NCI-H1930 (cell line): ENCODE measurements at places on chromosomes 6 and 20.

DNA sequence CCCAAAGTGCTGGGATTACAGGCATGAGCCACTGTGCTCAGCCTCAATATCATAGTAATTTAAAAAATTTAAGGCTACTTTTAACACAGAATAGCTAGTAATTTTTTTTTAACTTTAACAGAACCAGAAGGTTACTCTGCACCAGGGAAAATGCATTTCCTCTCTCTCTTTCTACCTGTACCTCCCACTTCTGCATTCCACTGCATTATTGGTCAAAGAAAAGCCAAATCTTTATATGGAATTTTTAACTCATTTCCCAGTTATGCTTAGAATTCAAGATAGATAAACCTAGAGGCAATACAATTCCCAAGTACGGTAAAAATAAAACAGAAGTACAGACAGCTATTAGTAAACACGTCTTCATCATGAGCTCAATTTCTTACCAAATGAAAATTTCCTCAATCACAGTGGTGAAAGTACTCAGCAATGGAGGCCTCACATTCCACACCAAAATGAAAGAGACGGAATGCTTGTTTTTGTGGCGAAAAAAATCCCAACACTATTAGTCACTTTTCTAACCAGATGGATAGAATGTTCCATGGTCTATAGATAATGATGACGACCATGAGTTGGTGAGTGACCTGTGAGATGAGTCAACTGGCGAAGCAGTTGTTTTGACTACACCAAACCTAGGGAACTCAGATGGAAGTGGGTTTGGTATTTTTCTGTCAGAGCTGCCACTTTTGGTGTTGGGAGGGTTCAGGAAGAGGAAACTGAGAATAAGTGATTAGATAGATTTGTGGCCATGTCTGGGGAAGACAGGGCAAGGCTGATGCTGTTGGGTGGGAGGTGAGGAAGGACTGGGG is 104.7 kb upstream of the SGK1 start:
- DNase-seq = no peak

- no peak for DNase-seq
These were observed 78.1 kb upstream of the TRAF3IP2 start for GRCh38 chr6:111683749-111684267.

DNA sequence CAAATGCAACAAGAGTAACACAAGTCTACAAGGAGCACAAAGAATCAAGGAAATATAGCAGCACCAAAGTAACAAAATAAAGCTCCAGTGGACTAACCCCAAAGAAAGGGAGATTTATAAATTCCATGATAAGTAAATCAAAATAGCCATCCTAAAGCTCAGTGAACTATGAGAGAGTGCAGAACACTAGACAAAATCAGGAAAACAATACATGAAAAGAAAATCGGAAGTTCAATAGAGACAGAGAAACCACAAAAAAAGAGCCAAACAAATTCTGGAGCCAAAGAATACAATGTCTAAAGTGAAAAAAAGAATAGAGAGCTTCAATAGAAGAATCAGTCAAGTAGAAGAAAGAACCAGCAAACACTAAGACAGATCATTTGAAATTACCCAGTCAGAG is 247.3 kb upstream of the TENT5A start:
- no peak for DNase-seq

- no peak for DNase-seq
These were observed 127.2 kb downstream of the CD109 start for GRCh38 chr6:73823046-73823735.

DNA sequence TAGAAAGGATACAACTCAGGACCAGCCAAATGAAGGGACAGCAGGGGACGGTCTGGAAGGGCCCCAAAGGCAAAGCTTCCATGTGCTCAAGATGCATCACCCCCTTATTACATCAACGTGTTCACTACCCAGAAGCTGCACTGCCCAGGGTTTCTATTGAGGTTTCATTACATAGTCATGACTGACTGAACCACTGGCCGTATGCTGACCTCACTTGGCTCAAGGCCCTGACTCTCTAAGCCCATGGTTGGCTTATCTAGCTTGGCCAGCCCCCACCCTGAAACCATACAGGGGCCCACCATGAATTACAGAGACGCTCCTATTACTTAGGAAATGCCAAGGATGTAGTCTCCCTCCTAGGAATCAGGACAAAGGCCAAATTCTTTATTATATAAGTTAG is 179.4 kb downstream of the FOXC1 start:
- DNase-seq = no peak
